ENCODE measurements at places on chromosomes 7 and 10.

DNA sequence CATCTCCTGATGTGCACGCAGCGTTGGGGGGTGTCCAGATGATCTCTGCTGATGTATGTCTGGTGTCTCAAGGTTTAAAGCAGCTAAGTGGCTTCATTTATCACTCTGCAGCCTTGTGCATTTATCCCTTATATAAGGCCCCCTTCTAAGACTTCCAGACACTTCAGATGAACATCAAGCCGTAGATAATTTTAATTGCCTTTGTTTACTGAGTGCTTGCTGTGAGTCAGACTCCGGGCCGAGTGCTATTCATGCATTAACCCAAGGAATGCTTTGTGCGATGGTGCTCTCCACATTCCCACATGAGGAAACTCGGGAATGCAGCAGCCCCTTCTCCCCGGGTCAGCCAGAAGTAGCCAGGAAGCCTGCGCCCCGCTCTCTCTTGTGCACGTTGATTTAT is 328.6 kb upstream of the COBL start:
- DNase-seq, result no peak

- no peak for DNase-seq
These were observed 89.8 kb downstream of the GNAI1 start for GRCh38 chr7:80224415-80224814.

GRCh38 chr7:31202801-31203200 is 137.7 kb downstream of the NEUROD6 start:
- no peak for DNase-seq

- peak; percentile 8 for DNase-seq
These were observed 30.6 kb upstream of the GALNTL5 start for GRCh38 chr7:151925446-151926335.

GRCh38 chr10:34766811-34767494 is 48.1 kb downstream of the PARD3 start:
- DNase-seq, result no peak

- DNase-seq, result peak; percentile 68
These were observed 245.1 kb downstream of the STK31 start for GRCh38 chr7:23955145-23955544.

DNA sequence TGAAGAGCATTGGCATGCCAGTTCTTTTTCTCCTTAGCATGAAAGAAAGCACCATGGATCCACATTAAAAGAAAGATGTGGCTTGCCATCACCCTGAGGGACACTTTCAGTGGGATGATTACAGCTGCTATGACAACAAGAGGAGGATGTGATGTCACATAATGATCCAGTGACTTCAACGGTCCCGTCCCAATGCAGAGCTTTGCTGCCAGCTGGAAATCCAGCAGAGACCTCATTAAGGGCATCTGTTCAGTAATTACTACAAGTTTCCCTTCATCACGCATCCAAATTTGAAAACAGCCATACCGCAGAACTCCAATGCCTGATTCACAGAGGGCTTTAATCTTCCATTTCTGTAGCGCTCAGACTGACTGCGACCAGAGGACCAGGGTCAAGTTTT is 206.6 kb downstream of the LSM5 start:
- no peak for DNase-seq

- DNase-seq, result no peak
These were observed 82.8 kb upstream of the ZNF32 start for GRCh38 chr10:43731486-43731885.

DNA sequence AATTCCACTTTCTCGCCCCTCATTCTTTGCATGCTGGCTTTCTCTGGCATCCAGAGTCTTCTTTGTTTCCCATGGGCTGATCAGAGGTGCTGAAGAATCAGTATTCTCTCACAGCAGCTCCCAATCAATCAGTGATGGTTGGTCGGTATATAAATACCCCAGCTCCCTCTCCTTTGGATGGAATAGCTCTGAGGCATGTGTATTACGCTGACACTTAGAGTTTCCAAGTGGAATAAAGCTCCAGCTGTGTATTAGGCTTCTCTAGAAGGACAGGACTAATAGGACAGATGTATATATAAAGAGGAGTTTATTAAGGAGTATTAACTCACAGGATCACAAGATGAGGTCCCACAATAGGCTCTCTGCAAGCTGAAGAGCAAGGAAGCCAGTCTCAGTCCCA is 218.3 kb upstream of the GRB10 start:
- DNase-seq, result no peak

DNA sequence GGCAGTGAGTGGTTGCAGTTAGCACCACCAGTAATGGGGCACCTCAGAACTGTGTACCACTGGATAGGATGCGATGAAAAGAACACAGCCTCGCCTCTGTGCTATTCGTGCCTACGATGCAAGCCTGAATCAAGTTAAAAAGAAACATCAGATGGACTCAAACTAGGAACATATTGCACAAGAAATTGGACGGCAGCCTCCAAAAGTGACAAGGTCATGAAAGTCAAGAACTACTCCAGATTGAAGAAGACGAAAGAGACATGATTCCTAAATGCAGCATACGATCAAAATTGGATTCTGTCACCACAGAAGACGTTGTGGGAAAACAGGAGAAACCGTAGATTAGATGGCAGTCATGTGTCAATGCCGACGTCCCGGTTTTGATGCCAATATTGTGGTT is 648.1 kb upstream of the FOXK1 start:
- no peak for DNase-seq

- DNase-seq, result peak; percentile 58
These were observed 139.0 kb downstream of the LRRN3 start for GRCh38 chr7:111229916-111230315.

DNA sequence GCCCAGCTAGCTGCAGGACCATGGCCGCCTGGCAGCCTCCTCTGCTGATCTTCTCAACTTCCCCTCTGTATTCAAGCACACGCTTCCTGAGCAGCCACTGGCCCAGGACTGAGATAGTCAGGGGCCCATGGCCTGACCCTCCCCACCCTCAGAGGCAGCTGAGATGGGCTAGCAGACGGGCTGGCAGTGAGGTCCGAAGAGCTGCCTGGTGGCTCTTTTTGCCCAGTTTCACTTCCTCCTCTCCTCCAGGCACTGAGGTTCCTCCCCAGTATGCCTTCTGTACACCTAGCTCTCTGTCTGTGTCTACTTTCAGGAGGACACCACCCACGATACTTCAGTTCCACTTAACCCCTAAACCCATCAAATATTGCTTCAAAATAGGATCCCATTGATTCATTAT is 395.6 kb downstream of the TNS3 start:
- no peak for DNase-seq

GRCh38 chr7:128881458-128882125 is 18.9 kb downstream of the ATP6V1F start:
- no peak for DNase-seq

GRCh38 chr7:18962031-18962430 is 155.4 kb downstream of the TWIST1 start:
- no peak for DNase-seq

DNA sequence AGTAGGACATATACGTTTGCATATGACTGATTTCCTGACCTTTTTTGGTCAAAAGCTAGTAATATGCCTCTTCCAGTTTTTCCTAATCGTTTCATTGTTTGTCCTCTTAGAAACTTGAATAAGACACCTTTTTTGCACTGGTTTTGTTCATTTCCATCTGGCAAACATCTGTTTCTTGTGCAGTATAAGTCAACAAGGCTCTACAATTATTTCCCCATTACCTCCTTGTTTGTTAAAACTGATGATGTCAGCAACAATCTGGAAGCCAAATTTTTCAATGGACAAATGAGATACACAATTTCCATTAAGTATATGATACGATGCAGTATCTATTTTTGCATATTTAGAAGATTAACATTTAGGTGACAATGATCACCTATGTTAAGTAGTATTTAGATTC is 148.8 kb downstream of the NRBF2 start:
- DNase-seq, result no peak

GRCh38 chr7:154096-154799 is 38.1 kb upstream of the FAM20C start:
- no peak for DNase-seq

DNA sequence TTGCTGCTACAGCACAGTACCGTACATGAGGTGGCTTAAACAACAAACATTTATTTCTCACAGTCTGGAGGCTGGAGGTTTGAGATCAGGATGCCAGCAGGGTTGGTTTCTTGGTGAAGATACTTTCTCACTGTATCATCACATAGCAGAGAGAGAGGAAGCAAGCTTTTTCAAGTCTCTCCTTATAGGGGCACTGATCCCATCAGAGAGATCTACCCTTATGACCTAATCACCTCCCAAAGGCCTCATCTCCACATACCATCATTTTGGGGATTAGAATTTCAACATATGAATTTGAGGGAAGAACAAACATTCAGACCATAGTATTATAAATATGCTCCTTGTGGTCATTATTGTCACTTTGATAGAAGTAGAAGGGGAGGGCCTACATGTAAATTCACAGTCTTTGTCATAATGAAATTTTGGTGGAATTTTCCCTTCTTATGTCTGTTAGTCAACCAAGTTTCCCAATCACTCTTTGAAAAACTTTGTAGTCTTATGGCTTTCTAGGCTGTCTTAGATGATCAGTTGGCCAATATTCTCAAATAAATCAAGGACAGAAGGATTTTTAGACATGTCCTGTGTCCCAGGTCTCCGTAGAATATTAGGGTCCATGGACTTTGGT is 606.2 kb downstream of the LRMDA start:
- DNase-seq, result peak; percentile 93

DNA sequence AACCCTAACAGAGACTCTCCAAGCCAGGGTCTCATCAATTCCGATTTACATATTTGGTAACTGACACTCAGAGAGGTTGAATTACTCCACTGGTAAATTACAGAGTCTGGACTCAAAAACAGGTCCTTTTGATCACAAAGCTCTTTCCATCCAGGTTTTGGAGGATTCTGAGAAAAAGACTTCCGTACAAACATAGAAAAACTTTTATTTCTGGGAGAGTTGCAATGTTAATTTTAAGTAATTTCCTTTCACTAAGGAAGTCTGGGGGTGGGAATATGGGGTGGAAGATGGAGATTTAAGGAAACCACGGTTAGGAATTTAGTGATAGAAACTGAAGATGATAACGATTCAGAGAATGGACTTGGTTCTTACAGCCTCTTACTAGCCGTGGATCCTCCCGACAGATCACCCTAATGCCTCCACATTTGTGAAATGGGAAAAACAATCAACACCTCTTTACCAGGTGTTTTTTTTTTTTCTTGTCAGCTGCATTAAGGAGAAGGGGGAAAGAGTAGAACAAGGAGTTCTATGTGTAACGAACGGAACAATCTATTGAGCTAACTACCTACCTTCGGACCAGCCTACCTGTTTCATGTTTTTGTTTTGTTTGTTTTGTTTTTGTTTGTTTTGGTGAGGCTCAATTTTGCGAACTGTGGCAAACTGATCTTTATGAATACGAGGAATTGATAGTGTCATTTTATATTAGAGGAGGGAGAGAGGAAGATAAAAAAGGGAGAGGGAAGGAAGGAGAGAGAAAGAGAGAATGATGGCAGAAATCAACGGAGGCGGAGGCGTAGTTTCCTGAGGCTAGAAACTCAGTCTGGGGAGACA is 1.7 kb upstream of the RBM20 start:
- DNase-seq, result no peak

DNA sequence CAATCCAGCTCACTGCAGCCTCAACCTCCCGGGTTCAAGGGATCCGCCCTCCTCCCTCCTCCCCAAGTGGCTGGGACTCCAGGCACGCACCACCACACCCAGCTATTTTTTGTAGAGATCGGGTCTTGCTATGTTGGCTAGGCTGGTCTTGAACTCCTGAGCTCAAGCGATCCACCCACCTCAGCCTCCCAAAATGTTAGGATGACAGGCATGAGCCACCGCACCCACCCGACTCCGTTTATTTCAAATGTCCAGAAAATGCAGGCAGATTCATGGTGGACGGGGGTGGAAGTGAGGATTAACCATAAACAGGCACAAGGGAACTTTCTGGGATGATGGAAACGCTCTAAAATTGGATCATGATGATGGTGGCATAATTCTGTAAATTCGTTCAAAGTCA is 84.5 kb upstream of the DNAAF5 start:
- DNase-seq, result no peak

GRCh38 chr10:133225707-133226191 is 4.3 kb upstream of the UTF1 start:
- DNase-seq, result no peak

DNA sequence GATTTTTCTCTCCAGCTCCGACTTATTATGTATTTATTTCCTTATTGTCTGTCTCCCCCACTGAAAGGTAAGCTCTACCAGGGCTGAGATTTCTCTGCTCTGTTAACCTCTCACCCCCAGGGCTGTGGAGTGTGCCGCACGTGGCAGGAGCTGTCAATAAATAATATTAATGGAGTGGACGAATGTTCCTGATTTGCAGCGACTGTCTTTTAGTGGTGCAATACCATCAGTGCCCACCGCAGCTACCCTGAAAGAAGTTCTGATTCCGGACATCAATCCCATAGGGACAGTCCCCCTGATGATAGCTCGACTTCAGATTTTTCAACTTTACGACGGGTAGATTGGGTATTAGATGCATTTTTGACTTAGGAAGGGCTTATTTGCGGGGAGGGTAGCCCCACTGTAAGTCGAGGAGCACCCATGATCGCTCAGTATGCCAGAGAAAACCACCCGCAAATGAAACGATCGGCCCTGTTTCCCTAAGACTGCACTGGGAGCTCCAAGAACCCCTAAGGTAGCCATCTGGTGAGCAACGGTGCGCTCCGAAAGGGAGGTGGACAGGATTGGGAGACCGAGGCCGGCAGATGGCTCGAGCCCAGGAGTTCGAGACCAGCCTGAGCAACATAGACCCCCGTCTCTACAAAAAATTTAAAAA is 986 bp upstream of the PPP2R2D start:
- DNase-seq, result no peak

DNA sequence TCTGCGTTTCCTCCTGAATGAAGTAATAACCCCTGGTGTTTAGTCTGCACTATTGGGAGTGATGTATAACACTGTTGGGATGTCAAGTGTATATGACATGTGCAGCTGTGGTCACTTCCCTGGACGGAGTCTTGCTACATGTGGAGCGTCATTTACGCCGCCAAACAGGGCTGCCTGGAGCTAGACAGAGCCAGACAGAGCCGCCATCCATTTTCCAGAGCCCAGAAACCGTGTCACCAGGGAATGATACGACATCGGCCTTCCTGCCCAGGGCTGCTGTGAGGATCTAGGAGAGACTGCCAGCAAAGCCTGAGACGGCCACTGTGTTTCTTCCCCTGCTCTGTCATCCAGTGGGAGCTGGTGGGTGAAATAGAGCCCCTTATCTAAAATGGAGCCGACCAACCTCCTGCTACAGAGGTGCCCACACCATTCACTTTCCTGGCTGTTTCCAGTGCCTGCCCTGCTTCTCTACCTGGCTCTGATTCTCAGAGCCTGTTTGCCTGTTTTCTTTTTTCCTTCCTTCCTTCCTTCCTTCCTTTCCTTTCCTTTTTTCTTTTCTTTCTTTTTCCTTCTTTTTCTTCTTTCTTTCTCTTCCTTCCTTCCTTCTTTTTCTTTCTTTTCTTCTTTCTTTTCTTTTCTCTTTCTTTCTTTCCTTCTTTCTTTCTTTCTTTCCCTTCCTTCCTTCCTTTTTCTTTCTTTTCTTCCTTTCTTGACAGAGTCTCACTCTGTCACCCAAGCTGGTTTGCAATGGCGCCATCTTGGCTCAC is 13.3 kb upstream of the FGFR2 start:
- DNase-seq, result no peak
